Brain (organoid and tissue), 16 donors: ENCODE measurements at places on chromosomes 7 and 10.
A peak's percentile ranks its signal among the peaks of the same experiment; 100 is the strongest.

DNA sequence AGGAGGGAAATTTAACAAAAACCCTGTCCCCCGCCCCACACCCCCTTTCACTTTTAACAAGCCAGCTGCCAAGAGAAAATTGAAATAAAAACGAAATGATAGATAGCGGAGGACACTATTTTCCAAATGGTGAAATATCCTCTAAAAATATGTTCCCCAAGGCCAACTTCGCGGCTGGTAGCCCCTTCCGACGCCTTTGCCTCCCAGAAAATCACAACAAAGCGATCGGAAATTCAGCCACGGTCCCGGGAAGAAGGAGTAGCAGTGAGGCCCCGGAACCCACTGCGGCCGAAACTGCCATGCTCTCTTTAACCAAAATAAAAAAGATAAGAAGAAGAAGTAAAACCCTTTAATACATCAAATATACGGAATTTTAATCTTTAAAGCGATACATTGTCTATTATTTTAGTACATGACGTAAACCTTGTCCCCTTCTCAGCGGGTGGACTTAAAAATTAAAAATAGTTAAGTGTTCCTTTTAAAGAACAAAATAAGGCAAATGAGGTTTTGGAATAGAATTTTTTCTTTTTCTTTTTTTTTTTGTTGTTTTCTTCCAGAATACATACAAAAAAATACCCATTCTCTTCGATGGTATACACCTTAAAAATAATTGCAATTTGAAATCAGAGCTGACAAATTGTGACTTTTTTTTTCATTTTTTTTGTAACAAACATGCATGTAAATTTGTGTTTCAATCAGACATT lies 3.9 kb downstream of the ZNF503 start:
- peak; percentile 45 for DNase-seq

DNA sequence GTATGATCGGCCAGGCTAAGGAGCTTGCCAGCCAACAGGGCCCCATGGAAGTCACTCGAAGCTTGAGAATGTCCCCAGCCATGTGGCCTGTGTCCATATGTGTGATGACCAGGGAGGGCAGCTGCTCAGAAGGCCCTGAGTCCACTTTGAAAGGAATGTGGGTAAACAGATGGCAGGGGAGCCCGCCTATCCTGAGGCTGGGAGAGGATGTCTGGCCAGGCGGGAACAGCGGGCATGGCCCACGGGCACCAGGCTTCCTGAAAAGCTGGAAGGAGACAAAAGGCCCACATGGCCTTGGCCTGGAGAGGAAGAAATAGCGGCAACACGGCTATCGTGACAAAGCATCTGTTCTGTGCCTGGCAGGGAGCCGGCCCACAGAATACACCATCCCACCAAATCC lies 137.9 kb upstream of the PPIF start:
- DNase-seq: no peak

DNA sequence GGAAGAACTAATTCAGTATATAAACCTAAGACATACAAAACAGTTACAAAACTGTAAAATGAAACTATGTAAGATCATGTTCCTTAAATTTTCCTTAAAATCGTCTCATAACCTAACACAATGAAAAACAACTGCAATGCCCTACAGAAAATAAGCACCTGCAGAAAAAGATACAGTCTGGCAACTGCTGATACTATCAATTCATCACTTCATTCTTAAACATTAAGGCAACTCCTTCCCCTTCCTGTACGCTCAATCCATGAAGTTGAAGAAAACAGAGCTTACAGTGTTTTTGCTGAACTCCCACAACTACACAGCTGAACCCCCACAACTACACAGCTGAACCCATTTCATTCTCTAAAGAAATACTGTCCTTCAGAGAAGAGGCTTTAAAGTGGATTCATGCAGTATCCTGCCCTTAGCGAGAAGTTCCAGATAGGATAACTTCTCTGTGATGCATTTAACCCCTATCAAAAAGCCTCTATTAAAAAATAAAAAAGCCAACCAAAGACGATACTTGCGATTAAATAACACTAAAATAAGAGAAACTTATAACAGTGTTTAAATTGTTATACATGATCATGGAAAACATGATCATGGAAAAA lies 50.0 kb downstream of the JMJD1C start:
- DNase-seq: peak; percentile 15

GRCh38 chr10:28291881-28292297 lies 11.0 kb downstream of the MPP7 start:
- no peak for DNase-seq
